ENCODE measurements at places on chromosomes 12 and 14.

DNA sequence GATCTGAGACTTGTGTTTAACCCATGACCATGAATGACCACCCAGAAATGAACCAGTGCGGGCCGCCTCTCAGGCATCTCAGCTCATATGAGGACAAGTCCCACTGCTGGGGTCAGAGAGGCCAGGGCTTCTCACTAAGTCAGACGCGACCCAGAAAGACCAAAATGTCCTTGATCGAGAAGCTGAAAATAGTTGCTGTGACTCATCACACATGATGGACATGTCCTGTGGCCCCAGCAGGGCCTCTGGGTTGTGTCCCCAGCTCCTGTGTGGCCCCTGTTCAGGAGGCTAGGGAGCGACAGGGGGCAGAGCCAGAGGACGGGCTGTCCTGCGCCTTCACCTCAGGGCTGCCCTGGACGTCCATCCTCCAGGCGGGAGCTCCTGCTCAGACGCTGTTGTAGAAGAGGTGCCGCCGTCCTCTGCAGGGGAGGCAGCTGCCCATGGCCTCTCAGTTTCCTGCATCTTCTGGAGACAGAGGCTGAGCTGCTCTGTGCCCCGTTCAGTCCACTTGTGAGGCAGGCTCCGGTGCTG lies 29.0 kb upstream of the FAM181A start:
- DNase-seq = no peak

GRCh38 chr12:96514328-96514727 lies 25.0 kb downstream of the CFAP54 start:
- no peak for DNase-seq

DNA sequence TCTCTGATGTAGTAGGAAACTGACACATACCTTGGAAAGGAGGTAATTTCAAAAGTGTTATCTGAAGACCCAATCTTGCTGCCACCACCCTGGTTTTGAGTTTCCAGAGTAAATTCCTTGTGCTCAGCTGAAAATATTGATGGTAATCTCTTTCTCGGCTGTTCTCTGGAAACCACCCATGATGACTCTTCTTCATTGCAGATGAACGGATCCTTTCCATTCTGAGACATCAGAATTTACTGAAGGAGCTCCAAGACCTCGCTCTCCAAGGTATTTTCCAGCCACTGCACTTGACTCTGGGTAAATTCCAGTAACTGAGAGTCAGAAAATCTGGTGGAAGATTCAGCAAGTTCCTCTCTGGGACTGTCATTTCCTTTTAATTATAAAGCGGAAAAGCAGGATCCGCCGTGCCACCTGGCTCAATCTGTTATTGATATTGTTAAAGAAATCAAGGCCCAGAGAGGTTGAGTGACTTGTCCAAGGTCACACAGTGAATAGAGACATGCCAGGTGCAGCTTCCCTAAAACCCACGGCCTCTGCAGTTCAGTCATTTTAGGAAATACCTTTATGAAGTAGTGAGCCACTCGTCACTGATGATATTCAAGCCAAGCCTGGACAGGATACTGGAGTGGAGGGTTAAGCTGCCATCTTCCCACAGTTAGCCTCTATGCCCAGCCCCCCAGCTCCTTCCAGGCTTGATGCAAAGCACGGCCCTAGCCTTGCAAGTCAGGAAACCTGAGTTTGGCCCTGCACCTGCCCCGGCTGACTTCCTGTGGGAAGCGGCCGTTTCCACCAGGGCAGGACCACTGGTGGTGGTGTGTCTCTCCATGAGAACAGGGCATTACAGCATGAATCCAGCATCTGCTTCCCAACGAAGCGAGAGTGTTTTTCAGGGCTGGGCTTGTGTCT lies 4.7 kb downstream of the CHGA start:
- DNase-seq = peak; percentile 72

- no peak for DNase-seq
These were observed 980 bp upstream of the RNASE8 start for GRCh38 chr14:21056520-21057163.

DNA sequence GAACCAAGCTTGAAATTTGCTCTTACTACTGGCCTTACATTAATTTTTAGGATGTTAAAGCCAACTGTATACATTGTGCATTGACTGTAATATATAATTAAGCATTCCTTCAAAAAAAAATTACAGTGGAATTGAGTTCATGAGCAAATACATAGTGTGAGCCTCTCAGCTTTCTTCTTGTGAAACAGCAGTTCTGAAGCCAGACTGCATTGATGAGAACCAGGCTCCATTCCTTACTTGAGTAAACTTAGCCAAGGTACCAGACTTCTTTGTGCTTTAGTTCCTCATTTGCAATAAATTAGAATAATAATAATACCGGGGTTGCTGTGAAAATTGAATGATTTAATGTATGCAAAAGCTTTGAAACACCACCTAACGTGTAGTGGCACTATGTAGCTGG lies 169.5 kb downstream of the ANO4 start:
- DNase-seq = no peak

DNA sequence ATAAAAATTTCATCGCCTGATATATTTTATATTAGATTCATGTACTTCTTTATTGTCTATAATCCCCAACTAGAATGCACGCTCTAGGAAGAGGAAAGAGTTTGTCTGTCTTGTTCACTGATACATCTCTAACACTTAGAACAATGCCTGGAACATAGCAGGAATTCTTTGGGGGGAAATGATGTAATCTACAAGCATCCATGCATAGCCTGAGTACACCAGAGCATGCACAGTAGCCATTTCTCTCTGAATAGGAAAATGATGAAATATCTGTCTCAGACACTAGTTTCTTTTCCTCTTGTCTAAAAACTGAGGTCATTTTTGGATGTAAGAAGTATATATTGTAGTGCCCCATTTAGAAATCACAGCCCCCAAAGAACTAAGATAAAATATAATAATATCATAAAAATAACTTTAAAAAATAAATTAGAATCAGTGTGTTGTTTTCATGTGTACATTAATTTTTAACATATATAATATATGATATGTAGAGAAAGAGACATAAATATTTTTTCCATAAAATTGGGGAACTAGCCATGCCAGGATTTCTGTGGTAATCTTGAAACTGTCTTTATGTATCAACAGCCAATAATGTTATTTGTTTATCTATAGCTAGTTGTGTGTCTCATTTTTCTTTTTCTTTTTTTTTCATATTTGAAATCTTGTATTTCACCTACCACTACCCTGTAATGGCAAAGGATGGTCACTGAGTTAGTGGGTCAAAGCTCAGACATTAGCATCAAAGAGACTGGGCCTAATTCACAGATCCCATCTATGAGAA lies 155.6 kb upstream of the TMCC3 start:
- peak; percentile 45 for DNase-seq

GRCh38 chr12:98737322-98737712 lies 92.2 kb downstream of the APAF1 start:
- no peak for DNase-seq

GRCh38 chr14:93706360-93706955 lies 81.8 kb downstream of the PRIMA1 start:
- DNase-seq = no peak

DNA sequence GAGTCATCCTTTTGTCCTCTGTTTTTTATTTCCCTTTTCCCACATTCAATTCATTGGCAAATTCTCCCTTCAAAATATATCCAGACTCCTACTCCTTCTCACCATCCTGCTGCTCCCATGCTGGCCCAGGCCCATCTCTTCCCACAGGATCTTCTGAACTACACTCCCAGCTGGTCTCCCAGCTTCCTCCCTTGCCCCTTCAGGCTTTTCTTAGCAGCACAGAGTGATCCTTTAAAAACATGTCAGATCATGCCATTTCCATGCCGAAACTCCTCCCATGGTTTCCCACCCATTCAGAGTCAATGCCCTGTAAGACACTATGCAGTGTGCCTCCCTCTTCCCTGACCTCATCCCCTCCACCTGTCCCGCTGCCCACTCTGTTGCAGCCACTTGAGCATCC lies 2.4 kb upstream of the KRT84 start:
- DNase-seq = peak; percentile 53

GRCh38 chr14:104117341-104118005 lies 20.9 kb upstream of the KIF26A start:
- no peak for DNase-seq

DNA sequence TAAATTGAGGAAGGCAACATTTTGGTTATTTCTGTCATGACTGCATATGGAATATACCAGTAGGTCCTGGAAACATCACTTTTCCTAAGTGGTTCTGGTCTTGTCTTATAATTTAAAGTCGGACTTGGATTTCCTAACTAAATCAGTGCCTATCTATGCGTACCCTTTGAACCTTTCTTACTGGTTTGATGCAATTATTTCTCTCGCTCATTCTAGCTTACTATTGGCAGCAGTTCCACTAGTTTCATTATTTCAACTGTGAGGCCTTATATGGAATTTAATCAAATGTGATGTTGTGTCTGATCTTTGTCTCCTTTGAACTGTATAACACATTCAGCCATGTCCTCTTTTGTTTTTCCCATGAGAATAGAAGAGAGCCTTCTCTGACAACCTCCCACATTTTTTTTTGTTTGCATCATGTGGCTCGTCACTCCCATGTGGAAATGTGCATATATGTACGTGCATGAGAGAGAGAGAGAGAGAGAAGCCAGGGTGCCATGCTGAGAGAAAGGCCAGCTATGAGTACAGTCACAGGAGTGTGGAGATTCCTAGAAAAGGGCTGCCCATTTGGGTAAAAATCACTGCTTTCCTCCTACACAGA lies 48.0 kb downstream of the AKAP6 start:
- DNase-seq = no peak
